Stimulated activated CD4-positive, alpha-beta T cell treated with anti-CD3 and anti-CD28 coated beads, Interleukin-15, amount 100 ng/mL, for 1 hour (primary cell): ENCODE measurements at places on chromosomes 6 and 20.
A peak's percentile ranks its signal among the peaks of the same experiment; 100 is the strongest.

GRCh38 chr6:87945966-87946365, 101.7 kb upstream of the SPACA1 start:
- no peak for DNase-seq

- no peak for DNase-seq
Measured at GRCh38 chr6:134235937-134236751, 81.8 kb downstream of the SGK1 start.

DNA sequence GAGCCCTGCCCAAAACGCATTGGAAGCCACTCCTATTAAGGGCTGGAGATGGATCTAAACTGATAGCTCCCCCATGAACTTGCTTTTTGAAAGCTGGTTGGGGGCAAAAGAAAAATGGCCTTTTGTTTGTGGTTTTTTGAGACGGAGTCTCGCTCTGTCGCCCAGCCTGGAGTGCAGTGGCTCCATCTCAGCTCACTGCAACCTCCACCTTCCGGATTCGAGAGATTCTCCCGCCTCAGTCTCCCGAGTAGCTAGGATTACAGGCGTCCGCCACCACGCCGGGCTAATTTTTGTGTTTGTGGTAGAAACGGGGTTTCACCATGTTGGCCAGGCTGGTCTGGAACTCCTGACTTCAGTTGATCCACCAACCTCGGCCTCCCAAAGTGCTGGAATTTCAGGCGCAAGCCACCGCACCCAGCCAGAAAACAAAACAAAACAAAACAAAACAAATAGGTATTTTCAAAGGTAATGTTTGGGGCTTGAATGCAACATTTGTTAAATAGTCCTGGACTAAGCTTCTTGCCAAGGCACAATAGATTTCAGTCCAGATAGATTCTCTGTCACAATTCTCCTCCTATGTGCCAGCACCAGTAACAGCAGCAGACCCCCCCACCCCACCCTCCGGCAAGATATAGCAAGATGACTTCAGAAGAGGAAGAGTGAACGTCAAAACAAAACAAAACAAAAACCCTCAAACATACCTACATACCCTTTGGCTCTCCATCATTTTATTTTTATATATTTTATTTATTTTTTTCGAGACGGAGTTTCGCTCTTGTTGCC, 26.5 kb upstream of the ABT1 start:
- DNase-seq = no peak

DNA sequence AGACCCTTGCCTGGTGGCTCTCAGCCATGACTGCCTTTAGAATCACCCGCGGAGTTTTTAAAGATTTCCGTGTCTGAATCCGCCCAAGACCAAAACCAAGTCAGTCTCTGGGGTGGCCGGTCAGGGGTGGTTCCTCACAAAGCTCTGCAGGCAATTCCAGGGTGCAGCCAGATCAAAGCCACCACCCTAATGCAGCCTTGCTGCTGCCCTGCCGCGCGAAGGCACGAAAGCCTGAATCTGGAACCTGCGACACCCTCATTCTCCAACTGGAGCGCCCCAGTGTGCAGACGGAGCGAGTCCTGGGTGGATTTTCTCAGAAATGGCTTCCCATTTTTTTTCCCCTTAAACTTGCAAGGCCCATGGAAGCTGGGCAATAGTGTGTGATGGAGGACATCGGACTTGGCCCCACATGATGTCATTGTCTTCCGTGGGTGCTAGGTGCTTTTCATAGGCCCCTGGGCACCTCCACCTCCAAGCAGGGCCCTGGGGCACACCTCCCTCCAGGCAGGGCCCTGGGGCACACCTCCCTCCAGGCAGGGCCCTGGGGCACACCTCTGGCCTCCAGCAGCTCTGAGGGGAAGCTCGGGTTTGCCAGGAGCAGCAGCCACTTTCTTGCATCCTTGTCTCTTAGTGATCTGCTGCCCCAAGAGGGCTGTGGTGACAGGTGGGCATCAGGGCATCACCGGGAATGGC, 343.1 kb downstream of the ZFAND3 start:
- DNase-seq = no peak

DNA sequence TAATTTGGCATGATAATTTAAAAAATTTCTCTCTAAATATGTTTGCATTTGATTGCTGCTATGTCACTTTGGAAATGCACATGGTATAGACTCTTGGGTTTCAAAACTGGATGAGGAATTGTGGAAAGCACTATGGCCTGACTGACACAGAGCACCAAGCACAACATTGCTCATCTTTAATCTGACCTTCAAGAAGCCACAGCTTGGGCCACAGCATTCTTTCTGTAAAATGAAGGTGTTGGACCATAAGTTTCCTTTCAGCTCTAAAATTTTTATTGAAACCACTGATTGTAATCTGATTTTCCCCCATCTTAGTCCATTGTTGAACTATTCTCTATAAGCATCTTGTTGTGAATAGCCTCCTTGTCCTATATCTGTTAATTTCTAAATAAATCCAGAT, 41.0 kb downstream of the QKI start:
- DNase-seq = no peak

DNA sequence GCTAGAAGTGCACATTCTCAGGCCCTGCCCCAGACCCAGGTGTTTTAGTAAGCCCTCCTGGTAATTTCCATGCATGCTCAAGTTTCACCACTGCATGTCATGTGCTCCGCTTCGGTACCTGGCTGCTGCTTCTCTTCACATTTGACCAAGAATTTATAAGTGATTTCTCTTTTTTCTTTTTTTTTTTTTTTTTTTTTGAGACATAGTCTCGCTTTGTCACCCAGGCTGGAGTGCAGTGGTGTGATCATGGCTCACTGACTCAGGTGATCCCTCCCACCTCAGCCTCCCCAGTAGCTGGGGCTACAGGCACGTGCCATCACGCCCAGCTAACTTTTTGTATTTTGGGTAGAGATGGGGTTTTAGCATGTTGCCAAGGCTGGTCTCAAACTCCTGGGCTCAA, 16.0 kb downstream of the TM9SF4 start:
- DNase-seq = no peak

DNA sequence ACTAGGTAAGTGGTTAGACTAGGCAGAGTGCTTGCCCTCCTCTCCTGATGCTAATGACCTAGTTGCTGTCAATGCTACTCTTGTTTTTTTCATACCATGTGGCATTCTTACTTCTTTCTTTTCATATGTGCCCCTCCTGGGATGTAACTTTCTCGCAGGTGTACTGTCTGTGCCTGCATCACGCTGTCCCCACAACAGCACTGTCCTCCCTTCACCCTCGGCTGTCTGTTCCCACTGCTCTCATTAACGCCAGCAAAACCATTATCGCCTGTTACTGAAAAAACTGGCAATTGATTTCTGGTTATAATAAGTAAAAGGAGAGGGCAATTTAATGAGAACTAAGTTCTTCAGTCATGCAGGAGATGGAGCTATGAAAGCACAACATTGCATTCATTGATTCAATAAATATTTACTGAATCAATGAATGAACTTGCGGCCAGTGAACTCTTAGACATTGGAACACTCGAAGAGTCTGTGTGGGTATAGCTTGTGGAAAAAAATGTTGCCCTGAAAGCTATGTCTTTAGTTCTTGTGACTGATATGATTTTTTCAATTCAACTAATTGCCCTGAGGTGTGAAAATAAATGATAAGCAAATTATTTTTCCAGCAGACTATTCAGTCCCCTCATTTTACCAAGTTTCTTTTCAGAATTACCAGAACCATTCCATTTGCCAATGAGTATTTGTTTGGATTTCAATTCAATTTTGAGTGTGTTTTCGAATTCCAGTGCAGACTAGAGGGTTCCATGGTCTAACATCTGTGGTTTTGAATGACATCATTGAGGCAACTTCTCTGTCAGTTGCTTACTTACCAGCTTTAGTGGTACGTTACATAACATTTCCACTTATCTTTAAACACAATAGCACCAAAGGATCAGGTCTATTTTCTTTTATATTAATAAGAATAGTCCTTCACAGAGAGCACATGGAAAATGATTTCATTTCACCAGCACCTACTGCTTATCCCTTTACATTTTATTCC, 2.1 kb downstream of the SLC17A4 start:
- no peak for DNase-seq

DNA sequence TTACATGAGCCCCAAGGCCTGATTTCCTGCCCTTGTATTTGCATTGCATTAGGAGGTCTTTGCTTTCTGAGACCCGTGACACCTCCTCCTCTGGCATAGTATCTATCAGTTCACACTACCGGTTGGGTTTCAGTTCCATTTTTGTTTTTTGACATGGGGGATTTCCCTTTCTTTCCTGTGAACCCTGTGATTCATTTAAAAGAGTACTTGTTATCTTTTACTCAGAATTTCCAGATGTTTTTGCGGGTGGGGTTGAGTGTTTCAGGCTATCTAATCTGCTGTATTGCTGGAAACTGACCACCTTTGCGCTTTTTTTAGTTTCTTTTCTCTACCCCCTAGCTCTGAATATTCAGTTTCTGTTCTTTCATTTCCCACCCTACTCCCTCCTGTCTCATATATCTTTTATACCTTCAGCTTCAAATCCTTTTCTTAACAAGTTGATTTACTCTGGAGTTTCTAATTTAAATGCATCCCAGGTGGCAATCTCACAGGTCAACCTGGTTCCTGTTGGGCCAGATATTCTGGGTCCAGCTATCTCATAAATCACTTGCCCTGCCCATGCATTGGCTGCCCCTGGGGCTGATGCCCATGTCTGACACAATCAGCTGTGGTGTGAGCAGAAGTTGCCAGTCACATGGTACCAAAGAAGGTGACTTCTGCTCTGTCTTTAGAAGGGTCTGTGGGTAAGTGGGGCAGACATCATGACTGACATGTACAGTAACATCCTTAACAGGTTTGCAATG, 14.3 kb upstream of the NCOA3 start:
- no peak for DNase-seq

GRCh38 chr20:43682446-43682845, 15.5 kb downstream of the MYBL2 start:
- no peak for DNase-seq

GRCh38 chr6:169268276-169268675, 14.6 kb upstream of the THBS2 start:
- DNase-seq = no peak

- DNase-seq = no peak
Measured at GRCh38 chr20:57263801-57264792, 2.3 kb downstream of the BMP7 start.

GRCh38 chr6:155314773-155315515, 660 bp upstream of the TFB1M start:
- peak; percentile 2 for DNase-seq

GRCh38 chr6:145885431-145885830, 70.8 kb upstream of the FBXO30 start:
- DNase-seq = no peak

DNA sequence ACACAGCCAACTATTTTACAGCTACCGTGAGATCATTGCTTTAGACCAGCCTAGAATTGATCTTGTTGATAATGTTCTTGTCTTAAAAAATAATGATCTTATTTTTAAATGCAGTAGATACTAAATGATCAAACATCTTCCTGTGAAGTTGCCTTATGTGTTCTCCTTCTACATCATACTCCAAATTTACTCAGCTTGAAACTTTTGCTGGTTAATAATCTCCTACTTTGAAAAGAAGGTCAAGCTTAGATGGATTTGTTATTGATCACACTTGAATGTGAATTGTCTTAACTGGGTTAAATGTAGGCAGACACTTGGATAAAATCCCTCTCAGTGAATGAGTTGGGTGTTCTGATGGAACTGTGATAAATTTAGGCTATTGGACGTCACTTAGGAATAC, 91.9 kb downstream of the HAO1 start:
- DNase-seq = no peak
